Renal cortical epithelial cell (primary cell): ENCODE measurements at places on chromosomes 2 and 18. TPM values are rescaled to one million over a fixed set of nuclear protein-coding genes. Genes with fewer than 3 reads are reported as not detected.
A peak's percentile ranks its signal among the peaks of the same experiment; 100 is the strongest.

Gene ADRA2B
- total RNA-seq, result not detected in 2 replicates

Gene PROKR1
- not detected in 2 replicates for total RNA-seq

Gene CCDC141
- under 0.01 and 0.05 TPM in 2 replicates for total RNA-seq

Gene BCL2
- 6.3 and 30.2 TPM in 2 replicates for total RNA-seq

Gene UGT1A8
- 0.35 TPM in 2 replicates for total RNA-seq

Gene TBR1
- under 0.01 TPM in 1 of 2 replicates, not detected in the other for total RNA-seq

Gene TMEFF2
- not detected in 2 replicates for total RNA-seq

Gene GATA6
- 0.35 and 0.45 TPM in 2 replicates for total RNA-seq

Gene CENPO
- 7.8 and 11.2 TPM in 2 replicates for total RNA-seq

Gene TMEM169
- 4.3 and 11.8 TPM in 2 replicates for total RNA-seq

Gene DLGAP1
- total RNA-seq, result 1.7 and 7.2 TPM in 2 replicates

- DNase-seq, result peak; percentile 65
Observed at GRCh38 chr2:140539242-140539875, 1591.5 kb downstream of the LRP1B start.

DNA sequence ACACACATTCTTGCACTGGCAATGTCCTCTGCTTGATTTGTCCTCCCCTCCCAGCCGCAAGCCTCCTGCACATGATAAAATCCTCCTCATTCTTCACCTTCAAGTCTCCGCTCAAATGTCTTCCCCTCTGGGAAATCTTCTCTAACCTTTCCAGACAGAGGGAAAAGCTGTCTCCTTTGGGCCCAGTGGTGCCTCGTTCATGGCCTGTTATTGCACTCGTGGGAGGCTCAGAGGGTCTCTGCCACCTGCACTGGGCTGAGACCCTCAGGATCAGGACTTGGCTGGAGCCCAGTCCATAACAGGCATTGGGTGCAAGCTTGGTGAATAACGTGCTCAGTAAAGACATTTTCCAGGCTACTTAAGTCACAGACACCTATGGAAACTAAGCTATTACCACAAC is 68.6 kb downstream of the PTGR3 start:
- no peak for DNase-seq

DNA sequence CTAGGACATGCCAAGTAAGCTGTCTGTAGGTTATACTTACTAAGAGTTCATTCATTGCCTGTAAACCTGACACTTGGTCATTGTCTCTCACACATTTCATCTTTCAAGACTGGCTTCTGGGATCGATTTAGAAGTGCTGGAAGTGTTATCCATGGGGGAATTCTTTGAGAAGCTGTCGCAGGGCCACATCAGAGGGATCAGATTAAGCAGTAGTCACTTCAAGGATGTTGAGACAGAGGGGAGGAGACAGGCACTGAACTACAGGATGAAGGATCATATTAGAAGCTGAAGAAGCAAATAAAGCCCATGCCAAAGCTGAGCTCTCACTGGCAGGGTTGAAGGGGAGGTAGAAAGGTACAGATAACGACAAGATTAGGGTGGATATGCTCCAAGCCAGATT is 49.0 kb downstream of the CDK15 start:
- no peak for DNase-seq

DNA sequence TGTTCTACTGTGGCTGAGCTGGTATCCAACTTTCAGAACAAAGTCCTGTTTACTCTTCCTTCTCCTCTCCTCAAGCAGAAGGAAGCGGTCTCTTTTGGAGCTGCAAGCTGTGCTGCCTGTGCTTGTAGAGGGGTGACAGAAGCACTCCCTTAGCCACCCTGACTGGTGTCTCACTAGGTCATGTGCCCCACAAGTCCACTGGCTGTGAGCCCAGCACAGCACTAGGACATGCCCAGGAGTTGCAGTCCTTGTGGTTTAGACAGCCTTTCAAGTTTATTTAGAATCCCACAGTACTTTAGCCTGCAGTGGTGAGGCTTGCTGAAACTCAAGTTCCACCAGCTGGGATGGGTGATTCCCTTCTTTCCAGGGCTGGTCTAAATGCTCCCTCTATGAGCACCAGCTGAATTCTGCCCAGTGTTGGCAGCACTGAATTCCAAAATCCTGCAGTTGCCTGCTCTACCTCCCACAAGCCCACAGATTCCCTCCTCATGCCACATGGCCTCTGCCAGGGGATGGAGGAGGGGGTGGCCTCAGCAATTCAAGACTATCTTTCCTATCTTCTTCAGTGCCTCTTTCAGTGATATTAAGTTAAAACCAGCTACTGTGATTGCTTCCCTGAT is 61.2 kb downstream of the CCDC85A start:
- peak; percentile 3 for DNase-seq

DNA sequence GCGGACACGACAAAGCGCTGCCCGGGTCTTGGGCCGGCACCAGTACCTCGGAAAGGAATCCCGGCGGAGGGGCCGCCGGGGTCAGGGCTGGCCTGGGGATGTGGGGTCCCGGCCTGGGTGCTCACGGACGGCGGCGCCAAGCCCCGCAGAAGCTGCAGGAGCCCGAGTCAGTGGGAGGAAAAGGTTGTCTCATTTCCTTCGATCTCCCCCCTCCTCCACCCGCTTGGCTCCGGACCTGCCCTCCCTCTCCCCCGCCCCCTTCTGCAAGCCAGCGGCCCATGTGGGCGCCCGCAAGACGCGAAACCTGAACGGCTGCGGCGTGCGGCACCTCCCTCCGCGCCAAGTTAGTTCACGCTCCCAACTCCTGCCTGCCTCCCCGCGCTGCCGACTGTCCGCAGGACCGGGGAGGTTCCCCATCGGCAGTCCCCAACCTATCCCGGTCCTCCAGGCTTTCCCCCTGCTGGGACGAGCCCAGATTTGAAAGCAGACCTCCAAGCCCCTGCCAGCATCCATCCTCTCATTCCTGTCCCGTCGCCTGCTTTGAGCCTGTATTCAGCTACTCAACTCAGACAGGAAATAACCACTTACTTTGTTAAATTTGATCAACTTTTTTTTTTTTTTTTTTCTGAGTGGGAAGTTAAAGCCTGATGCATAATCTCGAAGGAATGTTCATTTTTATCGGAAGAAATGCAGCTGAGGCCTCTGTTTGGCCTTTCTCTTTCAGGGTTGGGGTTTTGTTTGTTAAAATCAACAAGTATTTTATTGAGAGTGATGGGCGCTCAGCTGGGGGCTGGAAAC is at the start of gene EVA1A:
EVA1A (minus strand) TSS at position 172 of the 798 bp plus-strand sequence. CDS start 42,799 bp downstream, outside the sequence.
- peak; percentile 76 for DNase-seq

DNA sequence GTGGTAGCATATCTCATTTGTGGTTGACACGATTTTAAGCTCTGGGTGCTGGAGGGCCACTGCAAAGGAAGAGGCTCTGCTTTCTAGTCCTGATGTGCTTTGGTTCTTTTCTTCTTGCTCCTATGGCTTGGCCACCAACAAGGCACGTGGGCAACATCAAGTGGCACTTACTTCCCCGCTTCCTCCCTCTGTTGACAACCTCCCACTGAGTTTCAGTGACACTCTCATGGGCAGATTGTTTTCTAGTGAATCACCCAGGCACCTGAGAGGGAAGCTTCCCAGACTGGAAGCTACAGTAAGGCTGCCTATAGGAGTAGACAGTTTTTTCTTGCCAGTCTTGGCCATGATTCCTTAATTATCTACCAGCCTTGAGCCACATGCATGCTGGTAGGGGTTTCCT is 89.0 kb downstream of the NBAS start:
- DNase-seq, result peak; percentile 41

- no peak for DNase-seq
Observed at GRCh38 chr18:59060551-59060950, 79.1 kb upstream of the SEC11C start.

GRCh38 chr2:193580176-193580950 is 1385.6 kb upstream of the TMEFF2 start:
- DNase-seq, result no peak

GRCh38 chr18:32237049-32237448 is 47.2 kb downstream of the MEP1B start:
- DNase-seq, result peak; percentile 85

GRCh38 chr2:12278217-12278750 is 438.5 kb upstream of the TRIB2 start:
- peak; percentile 83 for DNase-seq

DNA sequence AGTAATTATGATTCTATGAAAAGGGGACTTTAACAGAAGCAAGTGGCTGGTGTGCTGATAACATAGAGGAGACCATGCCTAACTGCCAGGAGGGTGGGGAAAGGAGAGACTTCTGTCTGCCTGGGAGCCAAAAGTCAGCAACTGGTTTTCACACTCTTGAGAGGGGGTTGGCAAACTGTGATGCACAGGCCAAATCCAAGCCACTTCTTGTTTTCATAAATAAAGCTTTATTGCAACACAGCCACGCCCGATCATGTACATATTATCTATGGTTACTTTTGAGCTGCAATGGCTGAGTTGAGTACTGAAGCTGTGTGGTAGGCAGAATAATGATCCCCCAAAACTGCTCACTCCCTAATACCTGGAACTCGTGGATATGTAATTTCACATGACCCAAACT is 208.4 kb downstream of the LNPK start:
- DNase-seq, result no peak

- DNase-seq, result no peak
Observed at GRCh38 chr2:184357033-184357432, 241.3 kb upstream of the ZNF804A start.

DNA sequence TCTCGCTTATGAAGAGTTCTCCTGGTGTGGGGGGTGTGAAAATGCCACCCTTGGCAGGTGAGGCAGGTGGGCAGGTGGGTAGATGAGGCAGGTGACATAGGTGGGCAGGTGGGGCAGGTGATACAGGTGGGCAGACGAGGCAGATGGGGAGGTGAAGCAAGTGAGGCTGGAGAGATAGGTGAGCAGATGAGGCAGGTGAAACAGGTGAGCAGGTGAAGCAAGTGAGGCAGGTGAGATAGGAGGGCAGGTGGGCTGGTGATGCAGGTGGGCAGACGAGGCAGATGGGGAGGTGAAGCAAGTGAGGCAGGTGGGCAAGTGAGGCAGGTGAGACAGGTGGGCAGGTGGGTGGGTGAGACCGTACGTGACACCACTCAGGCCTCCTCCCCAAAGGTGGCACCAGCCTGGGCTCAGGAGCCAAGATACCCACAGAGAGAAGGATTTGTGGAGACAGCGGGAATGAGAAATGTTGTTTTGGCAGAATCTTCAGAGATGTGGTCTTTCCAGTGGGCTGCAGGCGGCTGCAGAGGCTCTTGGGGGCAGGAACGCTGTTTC is 232.3 kb upstream of the MYT1L start:
- no peak for DNase-seq

GRCh38 chr2:173623438-173624319 is 269.0 kb downstream of the CDCA7 start:
- no peak for DNase-seq

- no peak for DNase-seq
Observed at GRCh38 chr2:197786010-197786877, 1.1 kb upstream of the BOLL start.

- peak; percentile 23 for DNase-seq
Observed at GRCh38 chr18:47882641-47883040, 47.8 kb downstream of the SMAD2 start.

GRCh38 chr2:26172871-26173775 is at the start of gene GAREM2:
TSS of gene GAREM2 (plus strand) at chr2:26173088. CDS start at chr2:26173221, 133 bp downstream.
- no peak for DNase-seq

- DNase-seq, result peak; percentile 95
Observed at GRCh38 chr2:39504790-39505335, 67.8 kb upstream of the MAP4K3 start.

DNA sequence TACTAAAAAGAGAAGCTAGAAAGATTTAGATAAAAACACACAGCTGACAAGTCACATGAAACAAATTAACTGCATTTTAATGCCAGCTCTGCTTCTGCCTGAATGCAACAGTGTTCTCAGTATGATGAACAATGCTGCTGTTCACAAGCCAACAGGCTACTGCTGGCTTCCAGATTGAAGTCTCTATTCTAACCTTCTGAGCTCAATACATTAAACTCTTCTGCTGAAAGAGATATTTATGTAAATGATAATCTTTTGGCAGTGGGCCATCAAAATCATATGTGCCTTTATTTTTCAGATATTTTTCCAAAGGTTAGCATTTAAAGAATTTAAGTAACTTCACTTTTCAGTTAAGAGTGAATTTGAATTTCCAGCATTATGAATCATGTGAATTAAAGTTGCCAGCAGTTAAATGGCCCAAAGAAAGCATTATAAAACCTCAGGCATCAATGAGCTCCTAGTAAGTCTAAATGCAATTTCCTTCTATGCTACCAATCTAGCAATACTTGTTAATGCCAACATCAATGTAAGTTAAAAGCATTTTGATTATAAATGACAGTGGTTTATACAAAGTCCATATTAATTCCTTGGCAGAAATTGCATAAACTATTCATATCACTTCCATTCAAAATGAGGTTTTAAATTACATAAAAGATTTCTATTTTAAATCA is 72.4 kb downstream of the ID2 start:
- peak; percentile 11 for DNase-seq

DNA sequence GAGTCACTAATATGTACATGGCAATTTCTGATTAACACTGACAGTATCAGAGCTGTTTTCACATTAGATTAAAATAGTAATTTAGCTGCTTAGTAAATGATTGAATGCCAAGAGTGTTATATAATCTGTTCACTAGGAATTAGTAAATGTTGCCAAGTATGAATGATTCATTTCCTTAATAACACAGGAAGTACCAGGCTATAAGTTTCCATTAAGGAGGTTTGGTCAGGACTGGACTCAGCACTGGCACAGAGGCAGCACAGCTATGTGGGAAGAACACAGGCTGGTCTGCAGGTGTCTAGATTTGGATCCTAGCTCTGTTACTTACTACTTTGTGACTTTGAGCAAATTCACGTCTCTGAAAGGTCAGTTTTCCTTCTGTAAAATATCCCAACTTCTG is 97.2 kb downstream of the TDRD15 start:
- DNase-seq, result peak; percentile 63

- no peak for DNase-seq
Observed at GRCh38 chr2:152453129-152453911, 118.3 kb downstream of the FMNL2 start.

- DNase-seq, result no peak
Observed at GRCh38 chr2:202201220-202202160, 36.9 kb downstream of the SUMO1 start.

GRCh38 chr2:48210189-48210588 is 303.9 kb upstream of the FBXO11 start:
- no peak for DNase-seq

GRCh38 chr2:191885650-191886049 is 38.8 kb upstream of the CAVIN2 start:
- no peak for DNase-seq

DNA sequence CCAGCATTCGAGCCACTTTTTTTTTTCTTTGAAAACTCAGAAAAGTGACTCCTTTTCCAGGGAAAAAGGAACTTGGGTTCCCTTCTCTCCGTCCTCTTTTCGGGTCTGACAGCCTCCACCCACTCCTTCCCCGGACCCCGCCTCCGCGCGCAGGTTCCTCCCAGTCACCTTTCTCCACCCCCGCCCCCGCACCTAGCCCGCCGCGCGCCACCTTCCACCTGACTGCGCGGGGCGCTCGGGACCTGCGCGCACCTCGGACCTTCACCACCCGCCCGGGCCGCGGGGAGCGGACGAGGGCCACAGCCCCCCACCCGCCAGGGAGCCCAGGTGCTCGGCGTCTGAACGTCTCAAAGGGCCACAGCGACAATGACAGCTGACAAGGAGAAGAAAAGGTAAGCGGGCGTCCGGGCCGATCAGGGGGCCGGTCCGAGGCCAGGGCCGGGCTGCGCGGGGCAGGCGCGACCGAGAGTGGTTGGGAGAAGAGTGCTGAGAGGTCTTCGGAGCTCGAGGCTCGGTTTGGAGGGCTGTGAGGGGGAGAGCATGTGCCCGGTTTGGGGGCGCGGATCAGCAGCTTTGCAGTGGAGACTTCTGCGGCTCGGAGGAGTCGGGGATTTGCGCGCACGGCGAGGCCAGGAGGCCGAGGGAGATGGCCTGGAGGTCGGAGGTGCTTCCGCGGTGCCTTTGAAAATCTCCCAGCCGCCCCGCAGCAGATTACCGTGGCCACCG is 502 bp downstream of the EPAS1 start:
- peak; percentile 57 for DNase-seq

- DNase-seq, result peak; percentile 92
Observed at GRCh38 chr2:54524226-54524991, 68.3 kb downstream of the SPTBN1 start.

- DNase-seq, result no peak
Observed at GRCh38 chr2:134582547-134582899, 136.3 kb downstream of the TMEM163 start.
